IMR-90 (cell line): ENCODE measurements at places on chromosomes 2 and 18. TPM values are rescaled to one million over a fixed set of nuclear protein-coding genes. Genes with fewer than 3 reads are reported as not detected.

Gene DPP10
- not detected in 2 replicates for total RNA-seq

Gene RAB6C
- total RNA-seq = under 0.01 TPM in 1 of 2 replicates, not detected in the other

- no peak for DNase-seq
Observed at GRCh38 chr2:235029054-235029453, 77.2 kb downstream of the SH3BP4 start.

- no peak for DNase-seq
Observed at GRCh38 chr2:148848146-148848545, 26.9 kb upstream of the KIF5C start.

DNA sequence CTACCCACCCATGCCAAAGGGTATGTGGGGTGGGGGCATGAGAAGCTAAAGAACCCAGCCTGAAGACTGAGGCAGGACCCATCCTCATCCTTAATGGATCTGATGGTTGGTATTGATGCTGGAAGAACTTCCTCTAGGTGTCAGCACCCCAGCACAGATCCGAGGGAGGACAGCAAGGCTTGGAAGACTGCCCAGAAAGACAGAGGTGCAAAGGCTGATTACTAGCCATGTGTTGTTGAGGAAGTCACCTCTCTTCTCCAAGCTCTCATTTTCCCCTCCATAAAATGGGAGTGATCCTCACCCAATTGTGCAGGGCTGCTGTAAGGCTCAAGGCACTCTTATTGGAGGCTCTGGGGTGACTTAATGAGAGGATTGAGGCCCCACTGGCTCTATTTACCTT lies 256.5 kb downstream of the CELF4 start:
- DNase-seq = no peak
